ENCODE measurements at places on chromosomes 6 and 20.

DNA sequence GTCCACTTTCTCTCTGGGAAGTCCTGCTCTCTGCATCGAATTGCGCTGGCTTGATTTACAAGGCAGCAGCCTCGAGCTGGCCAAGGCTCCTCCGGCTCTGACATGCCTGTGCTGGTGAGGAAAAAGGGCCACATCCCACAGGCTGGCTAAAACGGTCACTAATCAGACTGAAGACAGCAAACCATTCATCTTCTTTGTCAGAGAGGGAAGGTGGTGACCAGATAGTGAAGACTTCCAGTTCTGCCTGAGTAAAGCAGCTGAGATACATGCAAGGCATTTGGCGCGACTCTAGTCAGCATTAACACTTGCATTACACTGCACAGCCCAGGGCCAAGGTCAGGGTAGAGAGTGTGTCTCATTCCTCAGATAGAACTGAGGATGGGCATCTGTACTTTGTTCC, 203.2 kb upstream of the MAP3K7 start:
- no peak for DNase-seq

GRCh38 chr6:31158863-31159855, 770 bp downstream of the TCF19 start:
- peak; percentile 47 for DNase-seq

DNA sequence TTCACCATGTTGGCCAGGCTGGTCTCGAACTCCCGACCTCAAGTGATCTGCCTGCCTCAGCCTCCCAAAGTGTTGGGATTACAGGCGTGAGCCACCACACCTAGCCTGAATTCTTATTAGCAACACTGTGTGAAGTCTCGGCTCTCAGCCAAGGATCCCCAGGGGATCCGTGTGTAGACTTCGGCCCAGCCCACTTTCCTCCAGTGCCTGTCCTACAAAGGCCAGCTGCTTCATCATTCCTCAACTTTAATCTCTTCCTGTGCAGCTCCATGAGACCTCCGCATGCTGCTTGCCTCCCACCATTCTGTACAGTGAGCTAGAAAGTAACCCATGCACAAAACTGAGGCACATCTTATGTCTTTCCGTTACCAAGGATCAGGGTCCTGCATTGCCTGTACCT, 71.8 kb downstream of the SAMD3 start:
- DNase-seq, result no peak

GRCh38 chr6:47070461-47070860, 28.3 kb upstream of the ADGRF1 start:
- no peak for DNase-seq

GRCh38 chr6:126873351-126873750, 245.1 kb upstream of the RSPO3 start:
- DNase-seq, result no peak

DNA sequence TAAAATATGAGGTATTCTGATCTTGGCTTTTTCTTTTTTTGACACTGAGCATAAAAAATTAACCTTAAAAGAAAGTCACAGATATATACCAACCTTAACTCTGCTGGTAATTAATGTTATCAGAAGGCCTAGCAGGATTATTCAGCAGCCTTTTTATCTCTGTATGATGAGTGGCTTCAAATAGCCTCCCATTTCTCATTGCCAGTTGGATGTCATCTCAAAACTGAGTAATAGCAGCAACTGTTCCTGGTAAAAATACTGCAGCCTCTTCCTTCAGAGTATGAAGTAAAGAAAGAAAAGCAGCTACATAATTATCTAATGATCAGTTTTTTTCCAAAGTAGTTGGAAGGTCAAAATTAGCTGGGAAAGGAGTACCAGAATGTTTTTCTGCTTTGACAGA, 24.9 kb upstream of the HDGFL1 start:
- DNase-seq, result no peak
